CD4-positive, alpha-beta T cell treated with Interferon alpha-2 for 1 hour (primary cell): ENCODE measurements at places on chromosomes 6 and 20.

- DNase-seq: no peak
Measured at GRCh38 chr20:25072226-25072811, 9.6 kb downstream of the VSX1 start.

GRCh38 chr6:108068618-108069017 is 5.9 kb downstream of the OSTM1 start:
- no peak for DNase-seq

- DNase-seq: no peak
Measured at GRCh38 chr6:78397499-78397898, 469.9 kb upstream of the IRAK1BP1 start.

DNA sequence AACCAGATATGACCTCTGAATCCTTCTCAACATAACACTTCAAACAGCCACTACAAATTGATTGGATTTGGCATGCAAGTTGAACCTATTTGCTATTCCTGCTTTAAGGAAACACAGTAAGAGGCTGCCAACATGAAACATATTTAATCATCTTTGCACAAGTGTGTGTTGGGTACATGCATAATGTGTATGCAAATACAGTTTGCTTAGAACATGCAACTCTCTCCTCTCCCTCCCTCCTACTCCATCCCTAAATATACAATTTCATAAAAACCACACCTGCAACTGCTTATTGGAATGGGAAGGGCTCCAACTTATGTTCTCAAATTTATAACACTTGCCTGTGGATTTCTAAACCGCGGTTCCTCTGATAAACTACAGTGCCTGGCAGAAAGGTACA is 71.5 kb downstream of the CD83 start:
- no peak for DNase-seq

GRCh38 chr20:36462440-36463211 is 78.7 kb upstream of the MYL9 start:
- peak; percentile 31 for DNase-seq
